Activated naive CD8-positive, alpha-beta T cell treated with anti-CD3 and anti-CD28 coated beads, Interleukin-2, amount 50 U/mL, for 24 hours (primary cell): ENCODE measurements at places on chromosomes 13 and 19.

DNA sequence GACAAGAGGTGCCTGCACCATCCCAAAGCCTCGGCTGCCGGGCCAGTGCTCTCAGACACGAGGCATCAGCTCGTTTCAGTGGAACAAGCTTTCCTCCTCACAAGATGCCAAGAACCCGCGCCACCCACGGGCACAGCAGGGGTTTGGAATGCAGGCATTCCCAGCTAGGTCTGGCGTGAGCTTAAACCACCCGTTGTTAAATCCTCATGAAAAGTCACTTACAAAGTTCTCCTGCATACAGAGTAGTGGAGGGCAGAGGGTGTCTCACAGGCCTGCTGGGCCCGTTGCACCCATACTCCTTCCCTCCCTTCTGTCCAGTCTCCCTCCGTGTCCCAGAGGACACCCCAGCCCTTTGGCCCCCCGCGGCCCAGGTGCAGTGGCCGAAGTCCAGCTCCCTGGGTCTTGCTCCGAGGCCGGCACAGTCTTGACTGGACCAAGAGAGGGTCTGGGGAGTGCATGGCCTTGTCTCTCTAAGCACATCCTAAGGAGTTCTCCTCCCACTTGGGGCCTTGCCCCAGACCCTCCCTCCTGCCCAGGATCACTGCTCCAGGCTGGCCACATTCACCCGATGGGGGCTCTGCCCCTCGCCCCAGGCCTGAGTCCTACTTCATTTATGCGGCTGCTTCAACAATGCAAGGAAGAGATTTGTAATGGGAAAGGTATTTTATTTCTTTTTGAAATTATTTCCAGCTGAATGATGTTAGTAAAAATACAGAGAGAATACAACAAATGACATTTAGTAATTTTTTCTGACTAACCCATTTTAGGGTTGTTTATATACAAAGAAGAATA, 35.2 kb upstream of the GRTP1 start:
- no peak overlapping the region for H3K4me3 ChIP-seq
- peaks cover 3% of the 10 kb centered on the region for H3K4me1 ChIP-seq
- no peak for DNase-seq
- H3K36me3 ChIP-seq: no peaks in the 10 kb centered on the region
- no peak overlapping the region for H3K27ac ChIP-seq

DNA sequence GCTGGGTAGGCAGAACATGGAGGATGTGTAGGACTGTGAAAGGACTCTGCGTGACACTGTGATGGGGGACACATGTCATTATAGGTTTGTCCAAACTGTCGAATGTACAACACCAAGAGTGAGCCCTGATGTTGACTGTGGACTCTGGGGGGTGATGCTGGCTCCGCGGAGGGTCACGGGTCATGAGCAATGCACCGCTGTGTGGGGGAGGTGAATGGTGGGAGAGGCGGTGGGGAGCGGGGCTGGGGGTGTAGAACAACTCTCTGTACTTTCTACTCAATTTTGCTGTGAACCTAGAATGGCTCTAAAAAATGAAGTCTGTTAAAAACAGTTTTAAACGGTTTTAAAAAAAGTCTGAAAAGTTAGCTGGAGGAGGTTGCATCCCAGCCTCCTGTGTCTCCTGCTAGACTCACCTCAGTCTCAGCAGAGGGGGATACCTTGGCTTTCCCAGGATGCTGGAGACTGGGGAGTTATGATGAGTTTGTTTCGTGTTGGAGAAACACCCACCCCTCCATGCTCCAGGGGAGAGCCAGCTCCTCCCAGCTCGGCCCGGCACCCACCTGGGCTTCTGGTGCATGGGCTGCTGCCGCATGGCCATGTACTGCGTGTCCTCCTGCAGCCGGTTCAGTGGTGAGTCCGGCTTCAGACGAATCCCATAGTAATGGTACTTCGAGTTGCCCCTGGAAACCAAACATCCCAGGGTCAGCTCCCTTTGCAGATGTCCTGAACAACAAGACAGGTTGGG, 34.7 kb upstream of the RANBP3 start:
- no peak overlapping the region for H3K27ac ChIP-seq
- H3K4me1 ChIP-seq: no peaks in the 10 kb centered on the region
- H3K4me3 ChIP-seq: no peak overlapping the region
- no peaks in the 10 kb centered on the region for H3K36me3 ChIP-seq
- no peaks in the 10 kb centered on the region for H3K27me3 ChIP-seq

DNA sequence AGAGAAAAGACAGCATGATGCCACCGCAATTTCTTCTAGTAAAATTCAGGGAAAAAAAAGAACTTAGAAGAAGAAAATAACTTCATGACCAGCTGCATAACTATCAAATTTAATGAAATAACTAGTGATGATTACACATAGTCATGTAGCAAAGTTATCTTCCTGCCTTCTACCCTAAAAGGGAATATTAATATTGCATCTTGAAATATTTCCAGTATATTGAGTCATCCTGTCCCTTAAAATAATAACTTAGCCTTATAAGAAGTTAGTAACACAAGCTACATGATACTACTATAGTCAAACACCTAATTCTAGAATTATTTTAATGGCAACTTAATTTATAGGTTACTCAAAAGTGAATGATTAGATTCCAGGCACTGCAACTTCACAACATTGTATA, 289.2 kb downstream of the KLF12 start:
- no peaks in the 10 kb centered on the region for H3K27me3 ChIP-seq
- no peak for DNase-seq
- H3K27ac ChIP-seq: no peak overlapping the region
- H3K36me3 ChIP-seq: peaks cover 19% of the 10 kb centered on the region
- peaks cover 31% of the 10 kb centered on the region for H3K4me1 ChIP-seq
- H3K4me3 ChIP-seq: no peak overlapping the region

- H3K4me1 ChIP-seq: no peaks in the 10 kb centered on the region
- no peak overlapping the region for H3K4me3 ChIP-seq
- no peaks in the 10 kb centered on the region for H3K36me3 ChIP-seq
- H3K27ac ChIP-seq: no peak overlapping the region
These were observed 12.5 kb downstream of the CEACAM3 start for GRCh38 chr19:41808663-41809566.

DNA sequence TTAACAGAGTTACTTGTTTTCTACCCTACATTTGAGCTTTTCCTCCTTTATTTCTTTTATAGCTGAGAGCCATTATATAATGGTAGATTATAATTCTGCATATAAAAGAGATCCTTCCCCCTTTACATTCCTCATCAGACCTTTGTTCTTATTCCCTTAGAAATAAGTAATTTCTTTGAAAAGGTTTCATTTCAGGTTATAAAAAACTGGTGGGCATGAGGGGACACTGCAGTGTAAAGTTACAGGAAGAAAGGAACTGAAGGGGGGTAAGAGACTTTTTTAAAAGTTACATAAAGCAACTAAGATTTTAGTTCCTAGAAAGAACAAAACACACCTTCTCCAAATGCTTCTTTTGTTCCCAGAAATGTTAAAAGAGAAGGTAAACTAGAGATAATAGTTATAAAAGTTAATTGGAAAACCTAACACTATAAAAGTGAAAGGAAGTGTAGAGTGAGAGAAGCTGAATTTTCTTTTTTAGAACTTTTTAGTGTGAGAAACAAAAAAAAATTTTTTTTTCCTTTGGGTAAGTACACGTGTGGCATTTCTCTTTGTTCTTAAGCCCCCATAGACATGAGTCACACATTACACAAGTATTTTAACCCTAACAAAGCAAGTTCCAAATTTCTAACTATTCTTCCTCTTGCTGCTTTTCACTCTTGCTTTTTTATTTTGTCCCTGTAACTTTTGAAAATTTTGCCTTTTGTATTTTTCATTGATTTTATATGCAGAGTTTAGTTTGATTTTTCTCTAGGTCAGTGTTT, 106.4 kb upstream of the MLNR start:
- peak overlapping the region; percentile 83 for H3K27ac ChIP-seq
- peaks cover 2% of the 10 kb centered on the region for H3K27me3 ChIP-seq
- peaks cover 30% of the 10 kb centered on the region for H3K36me3 ChIP-seq
- peaks cover 50% of the 10 kb centered on the region for H3K4me1 ChIP-seq
- peak overlapping the region; percentile 66 for H3K4me3 ChIP-seq

DNA sequence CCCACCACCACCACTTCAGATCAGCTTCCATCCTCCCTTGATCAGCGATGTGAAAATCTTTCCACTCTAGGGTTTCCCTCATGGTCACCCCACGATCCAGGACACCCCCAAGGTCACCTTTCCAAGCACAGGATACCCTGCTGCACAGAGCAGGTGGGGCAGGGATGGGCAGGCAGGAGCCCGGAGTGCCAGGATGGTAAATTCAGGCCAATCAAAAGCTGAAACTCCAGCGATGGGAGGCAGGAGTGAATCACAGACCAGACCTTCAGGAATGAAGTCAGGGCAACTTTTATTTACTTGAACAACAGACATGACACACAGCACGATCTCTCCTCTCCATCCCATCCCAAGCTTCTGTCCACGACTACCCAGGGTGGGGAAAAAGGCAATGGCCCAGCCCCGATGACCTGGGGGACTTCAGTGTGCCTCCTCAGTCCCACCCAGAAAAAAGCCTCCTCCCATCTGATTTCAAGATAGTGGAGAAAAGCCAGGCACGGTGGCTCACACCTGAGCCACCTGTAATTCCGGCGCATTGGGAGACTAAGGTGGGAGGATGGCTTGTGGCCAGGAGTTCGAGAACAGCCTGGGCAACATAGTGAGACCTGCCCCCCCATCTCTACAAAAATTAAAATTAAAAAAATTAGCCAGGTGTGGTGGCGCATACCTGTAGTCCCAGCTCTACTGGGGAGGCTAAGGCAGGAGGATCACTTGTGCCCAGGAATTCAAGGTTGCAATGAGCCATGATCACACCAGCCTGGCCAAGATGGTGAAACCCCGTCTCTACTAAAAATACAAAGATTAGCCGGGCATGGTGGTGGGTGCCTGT, 39.2 kb downstream of the ZSWIM4 start:
- DNase-seq: no peak
- H3K36me3 ChIP-seq: peaks cover 39% of the 10 kb centered on the region
- H3K27me3 ChIP-seq: no peaks in the 10 kb centered on the region
- H3K27ac ChIP-seq: peak overlapping the region; percentile 85
- H3K4me1 ChIP-seq: peaks cover 60% of the 10 kb centered on the region
- H3K4me3 ChIP-seq: peak overlapping the region; percentile 65

DNA sequence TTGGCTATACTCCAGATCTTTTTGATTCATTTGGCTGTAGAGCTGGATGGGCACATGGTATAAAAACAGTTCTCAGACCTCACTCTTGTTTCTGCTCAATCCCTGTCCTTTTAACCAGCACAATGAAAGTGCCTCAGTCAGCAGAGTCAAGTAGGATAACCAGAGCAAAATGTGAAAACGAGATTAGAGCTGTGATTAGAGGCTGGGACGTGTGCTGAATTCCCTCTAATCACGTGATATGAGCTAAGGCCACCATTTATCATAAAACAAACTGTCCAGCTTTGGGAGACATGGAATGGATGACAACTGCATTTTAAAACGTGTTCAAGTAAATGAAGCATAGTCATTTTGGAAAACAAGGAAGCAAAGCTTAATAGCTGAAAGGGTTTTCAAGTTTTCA, 54.1 kb downstream of the GJA3 start:
- no peak overlapping the region for H3K4me3 ChIP-seq
- no peak for DNase-seq
- no peaks in the 10 kb centered on the region for H3K36me3 ChIP-seq
- peaks cover 23% of the 10 kb centered on the region for H3K27me3 ChIP-seq
- H3K27ac ChIP-seq: no peak overlapping the region

GRCh38 chr19:38975861-38976271, 324 bp upstream of the FBXO17 start:
- no peaks in the 10 kb centered on the region for H3K36me3 ChIP-seq
- no peak overlapping the region for H3K4me3 ChIP-seq
- peaks cover 28% of the 10 kb centered on the region for H3K4me1 ChIP-seq

DNA sequence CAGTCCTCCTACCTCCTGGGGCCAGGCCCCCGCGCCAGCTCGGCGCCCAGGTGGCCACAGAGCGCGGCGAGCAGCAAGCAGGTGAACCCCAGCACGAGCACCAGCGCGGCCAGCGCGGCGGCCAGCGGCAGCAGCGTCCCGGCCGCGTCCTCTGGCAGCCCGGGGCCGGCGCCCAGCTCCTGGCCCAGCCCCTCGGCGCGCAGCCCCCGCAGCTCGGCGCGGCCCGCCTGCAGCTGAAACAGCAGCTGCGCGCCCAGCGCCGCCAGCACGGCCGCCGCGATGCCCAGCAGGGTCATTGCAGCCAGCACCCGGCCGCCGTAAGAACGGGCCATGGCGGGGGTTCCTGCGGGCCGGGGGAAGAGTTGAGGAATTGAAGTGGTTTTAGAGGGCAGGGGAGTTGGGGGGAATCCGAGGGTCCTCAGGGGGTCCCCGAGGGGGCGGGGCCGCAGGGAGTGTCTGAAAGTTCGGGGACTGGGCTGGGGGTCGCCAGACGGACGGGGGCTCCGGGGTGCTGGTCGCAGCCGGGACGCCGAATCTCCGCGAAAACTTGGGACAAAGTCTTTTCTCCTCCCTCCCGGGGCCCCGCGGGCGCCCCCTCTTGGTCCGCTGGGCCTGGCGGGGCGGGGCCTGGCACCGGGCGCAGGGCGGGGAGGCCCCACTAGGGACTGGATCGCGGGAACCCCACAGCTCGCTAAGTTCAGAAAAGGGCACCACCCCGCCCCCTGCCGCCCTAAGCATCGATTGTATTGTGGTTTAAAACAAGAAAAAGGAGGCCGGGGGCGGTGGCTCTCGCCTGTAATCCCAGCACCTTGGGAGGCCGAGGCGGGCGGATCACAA, at the start of gene TMEM221:
Gene TMEM221 (minus strand): TSS at position 538 of the 837 bp plus-strand sequence. CDS start 206 bp downstream, at position 332.
- H3K4me3 ChIP-seq: peak within 1 kb of the TSS; percentile 24
- H3K27me3 ChIP-seq: peaks cover 17% of the 10 kb centered on the region
- H3K4me1 ChIP-seq: peaks cover 21% of the 10 kb centered on the region
- no peaks in the 10 kb centered on the region for H3K36me3 ChIP-seq

- H3K27ac ChIP-seq: no peak overlapping the region
- H3K4me3 ChIP-seq: no peak overlapping the region
- H3K4me1 ChIP-seq: no peaks in the 10 kb centered on the region
- H3K27me3 ChIP-seq: no peaks in the 10 kb centered on the region
- DNase-seq: peak; percentile 51
These were observed 22.4 kb upstream of the ARHGEF18 start for GRCh38 chr19:7326105-7326877.

DNA sequence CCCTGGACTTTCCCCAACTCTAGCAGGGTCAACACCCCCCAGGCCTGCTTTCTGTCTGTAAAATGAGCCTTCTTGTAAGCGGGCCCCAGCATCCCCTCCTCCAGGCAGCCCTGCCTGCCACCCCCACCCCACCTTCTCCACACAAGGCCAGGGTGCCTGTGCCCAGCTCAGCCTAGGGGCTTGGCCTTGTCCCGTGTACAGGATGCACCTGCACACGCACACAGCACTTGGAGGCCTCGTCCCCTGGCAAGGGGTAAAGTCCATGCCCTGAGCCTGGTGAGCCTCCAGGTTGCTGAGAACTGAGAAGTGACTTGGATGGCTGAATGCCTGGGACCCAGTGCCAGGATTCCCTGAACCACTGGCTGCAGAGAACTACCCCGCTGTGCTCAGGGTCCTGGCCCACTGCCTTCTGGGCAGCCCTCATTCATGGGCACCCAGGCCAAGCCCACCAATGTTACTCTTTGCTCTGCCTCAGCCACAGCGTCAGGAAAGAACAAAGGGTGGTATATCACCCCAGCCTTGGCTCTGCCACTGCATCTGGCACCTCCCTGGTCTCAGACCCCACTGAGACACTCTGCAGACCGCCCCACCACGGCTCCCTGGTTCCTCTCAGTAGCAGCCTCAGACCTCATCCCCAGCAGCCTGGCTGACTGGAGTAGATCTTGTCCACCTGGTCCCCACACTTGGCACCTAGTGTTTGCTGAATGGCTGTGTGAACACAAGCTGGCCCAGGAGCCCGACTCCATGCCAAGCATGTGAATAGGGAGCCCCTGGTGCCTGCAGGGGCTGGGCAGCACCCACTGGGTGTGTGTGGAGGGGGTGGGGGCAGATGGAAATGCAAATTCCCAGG, 1.8 kb upstream of the TM6SF2 start:
- H3K36me3 ChIP-seq: peaks cover 12% of the 10 kb centered on the region
- peaks cover 6% of the 10 kb centered on the region for H3K4me1 ChIP-seq
- no peak overlapping the region for H3K27ac ChIP-seq
- peaks cover 19% of the 10 kb centered on the region for H3K27me3 ChIP-seq

GRCh38 chr19:1424192-1424955, 13.8 kb upstream of the RPS15 start:
- no peaks in the 10 kb centered on the region for H3K27me3 ChIP-seq
- H3K36me3 ChIP-seq: peaks cover 41% of the 10 kb centered on the region
- H3K27ac ChIP-seq: no peak overlapping the region
- no peak for DNase-seq
- no peaks in the 10 kb centered on the region for H3K4me1 ChIP-seq
